NCI-H1694 treated with DMSO at 0.1 percent for 48 hours (cell line): ENCODE measurements at places on chromosomes 7 and 10.

GRCh38 chr7:26306790-26307189, 15.1 kb downstream of the SNX10 start:
- DNase-seq: no peak

- DNase-seq: no peak
These were observed 31.5 kb downstream of the CLIP2 start for GRCh38 chr7:74320645-74321221.

- DNase-seq: no peak
These were observed 19.1 kb upstream of the EXOC6 start for GRCh38 chr10:92829042-92829785.

DNA sequence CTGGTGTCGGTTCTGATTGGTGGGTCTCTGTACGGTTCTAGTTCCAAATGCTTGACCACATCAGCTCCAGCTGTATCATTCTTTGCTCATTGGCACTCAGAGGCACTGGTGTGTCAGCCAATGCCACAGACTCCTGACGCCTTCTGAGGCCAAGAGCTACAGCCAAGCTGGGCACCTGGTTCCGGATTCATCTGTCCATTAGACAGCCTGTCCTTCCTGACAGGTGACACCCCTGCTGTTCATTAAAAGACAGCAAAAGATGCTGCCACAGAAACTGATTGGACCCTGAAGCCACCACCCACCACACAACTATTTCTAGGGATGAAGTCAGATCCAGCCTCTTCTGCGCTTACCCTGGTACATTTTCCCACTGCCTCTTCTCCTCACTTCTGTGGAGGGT, 35.6 kb downstream of the COL13A1 start:
- no peak for DNase-seq

GRCh38 chr10:107915215-107915610, 750.7 kb upstream of the SORCS1 start:
- no peak for DNase-seq
